Caco-2 (cell line): ENCODE measurements at places on chromosomes 11 and 22. TPM values are rescaled to one million over a fixed set of nuclear protein-coding genes. Genes with fewer than 3 reads are reported as not detected.
A peak's percentile ranks its signal among the peaks of the same experiment; 100 is the strongest.

FIBIN gene
- 0.16 TPM in 1 of 2 replicates, not detected in the other for total RNA-seq

TRIM49B gene
- not detected in 2 replicates for total RNA-seq

TSGA10IP gene
- total RNA-seq, result 0.79 TPM in 1 of 2 replicates, not detected in the other

CD3G gene
- total RNA-seq, result 0.16 and 0.32 TPM in 2 replicates

CLMP gene
- total RNA-seq, result 44.0 and 58.9 TPM in 2 replicates

- no peaks in the 10 kb centered on the region for H3K27me3 ChIP-seq
- no peak for DNase-seq
- H3K36me3 ChIP-seq, result no peaks in the 10 kb centered on the region
- no peaks in the 10 kb centered on the region for H3K4me1 ChIP-seq
- H3K27ac ChIP-seq, result no peak overlapping the region
- no peak overlapping the region for H3K4me3 ChIP-seq
Observed at GRCh38 chr11:121904148-121904547, 211.9 kb downstream of the BLID start.

DNA sequence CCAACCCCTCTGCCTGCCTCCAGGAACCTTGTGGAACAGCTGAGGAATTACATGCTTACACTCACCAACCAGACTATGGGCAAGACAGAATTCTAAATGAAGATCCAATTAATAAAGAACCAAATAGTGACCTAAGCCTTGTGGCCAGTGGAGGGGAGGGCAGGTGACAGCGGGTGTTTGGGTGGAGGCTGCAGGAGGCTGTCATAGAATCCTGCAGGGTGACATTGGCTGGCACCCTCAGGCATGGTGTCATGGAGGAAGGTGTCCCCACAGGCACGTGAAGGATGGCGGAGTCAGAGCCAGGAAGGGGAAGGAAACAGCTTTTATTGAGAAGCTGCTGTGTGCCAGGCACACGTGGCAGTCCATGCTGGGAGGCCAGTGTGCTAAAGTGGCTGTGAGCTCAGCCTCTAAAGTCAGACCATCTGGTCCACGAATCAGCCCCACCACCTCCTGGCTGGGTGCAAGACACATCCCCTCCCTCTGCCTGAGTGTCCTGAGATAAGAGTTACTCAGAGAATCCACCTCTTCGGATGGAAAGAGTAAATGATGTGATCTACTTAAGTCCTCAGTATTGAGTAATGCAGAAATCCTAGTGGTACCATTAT, 8.7 kb downstream of the MYO18B start:
- H3K4me3 ChIP-seq, result no peak overlapping the region
- H3K27ac ChIP-seq, result no peak overlapping the region

GRCh38 chr11:129249351-129249750, 57.2 kb upstream of the ARHGAP32 start:
- no peak overlapping the region for H3K27ac ChIP-seq
- H3K36me3 ChIP-seq, result no peaks in the 10 kb centered on the region
- H3K4me3 ChIP-seq, result no peak overlapping the region
- no peak for DNase-seq
- peaks cover 14% of the 10 kb centered on the region for H3K4me1 ChIP-seq
- no peaks in the 10 kb centered on the region for H3K27me3 ChIP-seq

GRCh38 chr22:43191831-43192230, 4.9 kb upstream of the TTLL12 start:
- H3K27ac ChIP-seq, result no peak overlapping the region
- 0 out of 2 replicates have a peak, but pooled peaks cover 6% of the 10 kb centered on the region for H3K4me1 ChIP-seq
- H3K4me3 ChIP-seq, result no peak overlapping the region
- no peak for DNase-seq
- no peaks in the 10 kb centered on the region for H3K27me3 ChIP-seq

OR52K2 gene
- not detected in 2 replicates for total RNA-seq

SCUBE2 gene
- total RNA-seq, result 3.1 and 3.2 TPM in 2 replicates

NFAM1 gene
- not detected in 2 replicates for total RNA-seq

DNA sequence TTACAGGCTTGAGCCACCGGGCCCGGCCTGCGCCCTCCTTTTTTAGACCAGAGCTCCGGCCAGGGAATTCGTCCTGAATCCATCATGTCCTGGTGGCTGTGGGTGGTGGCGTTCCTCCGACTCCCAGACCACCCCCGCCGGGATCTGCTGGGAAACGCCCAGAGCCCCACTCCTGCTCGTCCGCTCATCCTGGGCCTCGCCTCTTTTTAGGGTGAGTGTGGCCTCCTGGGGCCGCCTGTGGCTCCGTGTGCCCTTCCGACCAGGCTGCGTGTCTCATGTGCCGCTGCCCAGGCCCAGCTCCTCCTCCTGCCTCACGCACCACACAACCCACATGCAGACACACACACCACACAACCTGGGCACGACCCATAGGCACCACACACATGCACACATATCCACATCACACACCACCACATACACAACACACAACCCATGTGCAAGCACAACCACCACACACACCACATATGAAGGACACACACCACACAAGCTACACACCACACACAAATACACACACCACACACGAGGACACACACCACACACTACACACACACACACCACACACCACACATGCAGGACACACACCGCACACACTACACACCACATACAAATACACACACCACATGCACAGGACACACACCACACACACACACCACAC, 946.2 kb downstream of the BRD1 start:
- H3K4me1 ChIP-seq, result no peaks in the 10 kb centered on the region
- no peak overlapping the region for H3K4me3 ChIP-seq
- H3K27ac ChIP-seq, result no peak overlapping the region
- no peaks in the 10 kb centered on the region for H3K27me3 ChIP-seq
- no peak for DNase-seq

DNA sequence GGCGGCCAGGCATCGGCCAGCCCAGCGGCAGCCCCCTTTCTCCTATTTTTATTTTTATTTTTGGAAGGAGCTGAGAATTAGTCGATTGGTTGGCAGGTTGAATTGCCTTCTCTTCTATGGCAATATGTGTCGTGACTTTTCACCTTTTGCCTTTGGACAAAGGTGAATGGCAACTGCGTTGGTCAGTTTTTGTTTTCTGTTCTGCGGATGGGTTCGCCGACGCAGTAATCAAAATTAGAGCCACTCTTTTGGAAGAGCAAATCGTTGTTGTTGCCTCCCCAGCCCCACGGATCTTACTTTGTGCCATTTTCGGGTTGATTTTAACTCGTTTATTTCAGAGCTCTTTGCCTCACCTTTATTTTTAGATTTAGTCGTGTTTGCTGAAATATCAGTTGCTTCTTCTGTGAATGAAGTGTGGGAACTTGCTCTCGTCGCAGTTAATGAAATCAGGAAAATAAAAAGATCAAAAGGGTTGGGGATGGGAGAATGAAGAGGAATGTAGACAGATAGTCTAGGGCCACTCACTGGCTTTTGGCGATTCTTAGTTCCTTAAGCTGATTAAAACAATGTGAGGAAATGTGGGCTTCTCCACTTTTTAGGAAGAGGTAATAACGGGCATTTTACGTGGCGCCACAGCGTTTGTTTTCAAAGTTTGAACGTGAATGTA, 1.6 kb downstream of the CECR2 start:
- no peaks in the 10 kb centered on the region for H3K36me3 ChIP-seq
- H3K27ac ChIP-seq, result no peak overlapping the region
- H3K4me3 ChIP-seq, result peak overlapping the region; percentile 43
- DNase-seq, result no peak
- no peaks in the 10 kb centered on the region for H3K4me1 ChIP-seq

- no peak for DNase-seq
- H3K27ac ChIP-seq, result no peak overlapping the region
- H3K4me3 ChIP-seq, result no peak overlapping the region
- no peaks in the 10 kb centered on the region for H3K4me1 ChIP-seq
- no peaks in the 10 kb centered on the region for H3K27me3 ChIP-seq
Observed at GRCh38 chr22:38830026-38830844, 13.6 kb downstream of the NPTXR start.

- peaks cover 15% of the 10 kb centered on the region; the same call in 1 of the 2 replicates for H3K4me1 ChIP-seq
- H3K27ac ChIP-seq, result peak overlapping the region; percentile 10
- H3K4me3 ChIP-seq, result no peak overlapping the region
- H3K27me3 ChIP-seq, result no peaks in the 10 kb centered on the region
- DNase-seq, result no peak
Observed at GRCh38 chr11:78201096-78201818, 12.5 kb downstream of the USP35 start.

DNA sequence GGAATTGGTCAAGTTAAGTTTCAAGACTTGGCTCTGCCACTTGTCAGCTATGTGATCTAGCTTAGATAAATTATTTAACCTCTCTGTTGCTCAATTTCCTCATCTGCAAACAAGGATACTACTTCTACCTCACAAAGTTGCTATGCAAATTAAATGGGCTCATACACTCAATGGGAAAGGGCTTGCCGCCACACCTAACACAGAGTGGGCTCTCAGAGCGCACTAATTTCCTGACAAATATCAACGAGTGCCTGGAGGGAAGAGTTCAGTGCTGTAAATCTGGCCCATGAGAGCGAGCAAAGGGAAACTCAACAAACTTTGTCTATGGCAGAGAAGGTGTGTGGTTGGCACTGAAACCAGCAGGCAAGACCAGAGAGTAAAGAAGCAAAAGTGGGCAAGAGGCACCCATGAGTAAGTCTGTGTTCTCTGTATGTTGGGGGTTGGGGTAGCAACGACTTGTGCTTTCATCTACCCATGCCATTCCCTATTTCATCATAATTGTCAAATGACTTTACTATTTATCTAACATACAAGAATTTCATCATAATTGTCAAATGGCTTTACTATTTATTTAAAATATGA, 60.7 kb upstream of the PHF21A start:
- H3K27me3 ChIP-seq, result no peaks in the 10 kb centered on the region
- H3K4me1 ChIP-seq, result no peaks in the 10 kb centered on the region
- no peaks in the 10 kb centered on the region for H3K36me3 ChIP-seq

DNA sequence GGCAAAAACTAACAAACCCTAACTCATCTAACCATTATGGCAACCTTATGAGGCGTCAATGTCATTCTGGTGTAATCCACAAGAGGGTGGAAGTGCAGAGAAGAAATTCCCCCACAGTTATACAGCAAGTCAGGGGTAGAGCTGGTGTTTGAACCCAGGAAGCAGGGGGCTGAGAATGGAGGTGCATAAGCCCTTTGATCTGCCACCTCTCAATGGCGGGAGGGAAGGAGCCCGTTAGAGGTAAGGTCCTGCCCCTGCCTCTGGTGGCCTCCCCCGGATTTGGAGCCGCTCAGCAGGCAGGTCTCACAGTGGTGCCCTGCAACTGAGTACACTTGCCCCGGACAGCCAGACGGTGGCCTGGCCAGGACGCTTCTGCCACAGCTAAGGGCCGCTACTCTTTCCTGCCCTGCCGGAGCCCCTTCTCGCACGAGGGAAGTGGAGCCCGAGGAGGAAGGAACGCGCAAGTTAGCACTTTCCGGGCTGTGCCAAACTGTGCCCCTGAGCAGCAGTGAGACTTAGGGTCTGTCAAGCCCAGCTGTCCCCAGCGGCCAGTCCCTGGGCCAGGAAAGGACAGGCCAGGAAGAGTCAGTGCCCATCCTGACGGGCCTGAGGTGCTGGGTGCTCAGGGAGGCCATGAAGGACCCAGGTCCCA, 1.1 kb downstream of the FXYD2 start:
- no peak overlapping the region for H3K27ac ChIP-seq
- no peaks in the 10 kb centered on the region for H3K27me3 ChIP-seq
- no peak for DNase-seq
- H3K4me1 ChIP-seq, result peaks cover 14% of the 10 kb centered on the region
- H3K4me3 ChIP-seq, result no peak overlapping the region
- H3K36me3 ChIP-seq, result no peaks in the 10 kb centered on the region

WBP2NL gene
- 1.00 and 1.0 TPM in 2 replicates for total RNA-seq

GRCh38 chr11:118609380-118610224, 2.2 kb downstream of the PHLDB1 start:
- H3K36me3 ChIP-seq, result no peaks in the 10 kb centered on the region
- H3K27ac ChIP-seq, result no peak overlapping the region
- peaks cover 30% of the 10 kb centered on the region for H3K4me1 ChIP-seq
- H3K4me3 ChIP-seq, result no peak overlapping the region
- no peaks in the 10 kb centered on the region for H3K27me3 ChIP-seq

GRCh38 chr11:3995949-3996554, 98.5 kb upstream of the RRM1 start:
- H3K27me3 ChIP-seq, result no peaks in the 10 kb centered on the region
- H3K36me3 ChIP-seq, result no peaks in the 10 kb centered on the region
- no peak overlapping the region for H3K27ac ChIP-seq
- H3K4me1 ChIP-seq, result no peaks in the 10 kb centered on the region
- no peak overlapping the region for H3K4me3 ChIP-seq

PGR gene
- total RNA-seq, result not detected in 2 replicates

DNA sequence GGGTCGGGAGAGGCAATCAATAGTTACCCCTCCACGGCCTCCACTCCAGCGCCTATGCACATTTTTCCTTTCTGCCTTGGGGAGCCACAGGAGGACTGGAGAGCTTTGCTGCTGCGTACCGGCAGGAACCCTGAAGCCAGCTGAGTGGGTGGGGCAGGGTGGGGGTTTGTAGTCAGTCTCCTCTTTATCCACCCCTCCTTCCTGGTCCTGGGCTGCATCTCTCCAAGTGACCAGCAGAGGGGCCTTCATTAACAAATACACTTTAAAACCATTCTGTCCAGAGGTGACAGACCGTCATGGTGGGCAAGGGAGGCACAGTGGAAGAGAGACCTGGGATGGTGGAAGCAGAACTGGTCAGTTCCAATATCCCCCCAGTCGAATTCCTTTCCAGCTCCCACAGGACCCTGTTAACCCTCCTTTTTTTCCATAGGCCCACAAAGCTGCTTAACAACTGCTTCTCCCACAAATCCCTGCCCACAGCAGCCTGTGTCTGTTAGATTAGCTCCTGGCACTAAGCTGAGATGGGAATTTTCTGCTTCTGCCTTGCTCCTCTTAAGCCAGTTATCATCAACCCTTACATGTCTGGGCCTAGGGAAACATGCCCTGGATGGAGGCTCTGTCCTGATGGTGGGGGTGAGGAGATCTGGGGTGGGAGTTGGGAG, 3.9 kb upstream of the ABCG4 start:
- H3K36me3 ChIP-seq, result no peaks in the 10 kb centered on the region
- no peak overlapping the region for H3K27ac ChIP-seq
- H3K4me3 ChIP-seq, result no peak overlapping the region
- peaks cover 5% of the 10 kb centered on the region; the same call in 1 of the 2 replicates for H3K4me1 ChIP-seq
- peak; percentile 93 for DNase-seq

GPHA2 gene
- not detected in 2 replicates for total RNA-seq

- no peaks in the 10 kb centered on the region for H3K27me3 ChIP-seq
- no peak for DNase-seq
- peaks cover 12% of the 10 kb centered on the region for H3K4me1 ChIP-seq
- H3K27ac ChIP-seq, result no peak overlapping the region
- no peak overlapping the region for H3K4me3 ChIP-seq
- no peaks in the 10 kb centered on the region for H3K36me3 ChIP-seq
Observed at GRCh38 chr11:118058311-118059245, 18.3 kb upstream of the TMPRSS4 start.

MS4A4A gene
- total RNA-seq, result not detected in 2 replicates

TMEM225 gene
- total RNA-seq, result not detected in 2 replicates

- H3K36me3 ChIP-seq, result no peaks in the 10 kb centered on the region
- H3K4me3 ChIP-seq, result no peak overlapping the region
- H3K27me3 ChIP-seq, result no peaks in the 10 kb centered on the region
- no peak overlapping the region for H3K27ac ChIP-seq
- H3K4me1 ChIP-seq, result peaks cover 9% of the 10 kb centered on the region
Observed at GRCh38 chr11:115710426-115710825, 206.2 kb upstream of the CADM1 start.
